ENCODE measurements at places on chromosomes 1 and 21.

DNA sequence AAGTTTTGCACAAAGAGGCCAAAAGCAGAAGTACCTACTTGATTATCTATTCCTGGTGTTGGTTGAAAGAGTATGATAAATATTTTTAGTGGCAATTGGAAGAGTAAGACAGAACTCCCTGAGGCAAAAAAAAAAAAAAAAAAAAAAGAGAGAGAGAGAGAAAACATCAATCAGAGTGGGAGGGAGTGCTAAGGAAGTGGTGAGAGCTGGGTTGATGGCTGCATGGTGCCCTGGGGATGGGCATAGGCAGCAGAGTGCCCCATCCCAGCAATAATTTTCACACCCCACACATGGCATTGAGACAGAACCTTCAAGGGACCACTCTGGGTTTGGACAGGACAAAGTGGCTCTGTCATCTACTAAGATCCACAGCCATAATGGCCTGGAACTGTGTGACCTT lies 59.4 kb upstream of the FAM20B start:
- DNase-seq: no peak

DNA sequence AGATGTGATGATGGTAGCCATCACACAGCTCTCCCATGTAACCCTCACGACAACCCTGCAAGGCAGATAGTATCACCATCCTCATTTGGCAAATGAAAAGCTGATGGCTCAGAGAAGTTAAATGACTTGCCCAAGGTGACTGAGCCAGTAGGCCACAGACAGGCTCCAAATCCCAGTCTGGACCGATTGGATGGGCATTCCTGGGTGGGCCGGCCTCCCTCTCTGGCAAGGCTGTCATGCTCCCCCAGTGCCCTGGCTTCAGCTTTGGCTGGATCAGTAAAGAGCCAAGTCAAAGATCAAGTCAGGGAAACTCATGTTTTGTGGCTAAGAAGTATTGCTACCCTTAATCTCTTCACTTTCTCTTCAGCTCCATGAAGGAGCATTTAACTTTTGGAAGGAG lies 41.2 kb downstream of the CDCP2 start:
- DNase-seq: no peak

- no peak for DNase-seq
These were observed 118.6 kb downstream of the AKT3 start for GRCh38 chr1:243731301-243731891.

DNA sequence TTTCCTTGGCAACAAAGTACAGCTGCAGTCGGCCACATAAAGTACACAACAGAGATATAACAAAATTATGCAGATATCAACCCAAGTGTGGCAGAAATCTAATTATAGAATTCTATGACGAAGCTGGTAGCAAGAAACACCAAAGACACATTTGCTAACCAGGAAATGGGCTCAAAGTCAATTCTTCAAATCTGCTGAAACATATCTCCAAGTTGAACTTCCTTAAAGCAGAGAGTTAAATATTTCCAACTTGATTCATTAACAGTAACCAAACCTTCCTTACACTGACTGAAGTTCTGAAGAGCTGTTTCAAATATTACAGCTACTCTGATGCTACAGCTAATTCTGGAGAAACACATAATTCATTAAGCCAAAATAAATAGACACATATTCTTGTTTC lies 67.6 kb upstream of the SDC3 start:
- no peak for DNase-seq

- DNase-seq: no peak
These were observed 9.0 kb downstream of the URB1 start for GRCh38 chr21:32383812-32384211.

- no peak for DNase-seq
These were observed 21.3 kb downstream of the KIAA0040 start for GRCh38 chr1:175171036-175171913.

DNA sequence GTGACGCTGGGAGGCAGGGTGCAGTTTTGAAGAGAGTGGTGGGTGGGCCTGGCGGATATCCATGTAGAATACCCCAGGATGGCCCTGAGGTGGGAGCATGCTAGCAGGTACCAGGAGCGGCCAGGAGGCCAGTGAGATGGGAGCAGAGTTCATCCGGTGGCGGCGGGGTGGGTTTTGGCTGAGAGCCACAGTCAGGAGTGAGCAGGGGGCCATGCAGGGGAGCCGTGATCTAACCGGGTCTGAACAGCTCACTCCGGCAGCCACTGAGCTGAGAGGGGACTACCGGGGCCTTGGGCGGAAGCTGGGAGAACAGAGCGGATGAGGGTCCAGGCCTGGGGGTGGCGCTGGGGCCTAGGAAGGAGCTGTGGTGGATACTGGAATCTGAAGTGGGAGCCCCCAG lies 47.6 kb upstream of the LRP8 start:
- DNase-seq: no peak

GRCh38 chr1:110053552-110054428 lies 16.7 kb downstream of the ALX3 start:
- no peak for DNase-seq

- DNase-seq: no peak
These were observed 433.9 kb downstream of the SIPA1L2 start for GRCh38 chr1:232196042-232196441.

DNA sequence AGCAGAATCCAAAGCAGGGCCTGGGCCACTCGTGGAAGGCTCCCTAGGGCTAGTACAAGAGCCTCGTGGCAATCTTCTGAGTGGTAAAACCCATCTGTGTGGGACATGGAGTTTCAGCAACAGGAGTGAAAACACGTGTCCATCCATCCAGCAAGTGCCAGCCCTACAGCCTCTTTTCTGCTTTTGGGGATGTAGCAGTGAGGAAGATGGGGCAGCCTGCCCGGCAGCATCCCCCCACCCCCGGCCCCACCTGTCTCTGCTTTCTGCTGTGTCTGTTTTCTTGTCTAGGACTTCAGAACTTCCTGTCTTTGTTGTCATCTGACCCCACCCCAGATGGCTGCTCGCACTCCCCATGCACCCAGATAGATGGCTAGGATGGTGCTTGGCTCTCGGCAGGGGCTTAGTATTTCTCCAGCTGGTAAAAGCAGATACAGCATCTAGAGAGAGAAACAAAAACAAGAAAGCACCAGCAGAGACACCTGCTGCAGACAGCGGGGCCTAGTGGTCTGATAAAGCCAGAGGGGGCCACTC lies 1.5 kb downstream of the CPTP start:
- no peak for DNase-seq

- DNase-seq: no peak
These were observed 666 bp downstream of the PAFAH2 start for GRCh38 chr1:25996966-25997827.

GRCh38 chr1:160823296-160823695 lies 27.3 kb downstream of the LY9 start:
- DNase-seq: no peak

- no peak for DNase-seq
These were observed 25.5 kb downstream of the ZC3H11B start for GRCh38 chr1:219587401-219587800.

DNA sequence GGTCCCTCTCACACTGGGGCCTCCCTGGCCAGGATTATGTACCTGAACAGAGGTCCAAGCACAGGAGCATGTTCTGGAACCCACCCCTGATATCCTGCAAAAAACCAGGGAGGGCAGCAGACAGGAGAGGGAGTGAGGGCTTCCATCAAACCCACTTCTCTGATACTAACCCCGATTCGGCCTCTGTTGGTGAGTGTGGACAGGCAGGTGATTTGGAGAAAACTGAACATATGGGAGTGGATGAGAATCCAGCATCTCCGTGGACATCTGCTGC lies 215.3 kb downstream of the MATN1 start:
- no peak for DNase-seq

GRCh38 chr1:64508629-64509028 lies 38.7 kb downstream of the CACHD1 start:
- DNase-seq: no peak

GRCh38 chr1:34167389-34167788 lies 2.4 kb upstream of the CSMD2 start:
- DNase-seq: no peak

DNA sequence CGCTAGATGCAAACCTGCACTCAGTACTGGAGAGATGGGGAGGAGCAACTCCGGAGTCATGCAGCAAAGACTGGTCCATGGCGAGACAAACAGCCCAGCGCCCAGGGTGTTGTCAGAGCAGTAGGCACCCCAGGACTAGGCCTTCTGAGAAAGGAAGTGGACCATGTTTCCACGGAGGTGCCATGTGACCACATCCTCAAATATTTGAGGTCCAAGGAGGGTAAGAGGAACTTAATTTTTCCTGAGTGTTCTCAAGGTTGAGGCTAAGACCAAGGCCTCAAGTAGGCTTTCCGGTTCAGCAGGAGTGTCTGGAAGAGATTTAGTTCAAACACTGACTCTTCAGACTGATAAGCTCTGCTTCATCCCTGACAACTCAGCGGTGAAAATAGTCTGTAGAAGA lies 186.2 kb downstream of the RHOU start:
- no peak for DNase-seq

DNA sequence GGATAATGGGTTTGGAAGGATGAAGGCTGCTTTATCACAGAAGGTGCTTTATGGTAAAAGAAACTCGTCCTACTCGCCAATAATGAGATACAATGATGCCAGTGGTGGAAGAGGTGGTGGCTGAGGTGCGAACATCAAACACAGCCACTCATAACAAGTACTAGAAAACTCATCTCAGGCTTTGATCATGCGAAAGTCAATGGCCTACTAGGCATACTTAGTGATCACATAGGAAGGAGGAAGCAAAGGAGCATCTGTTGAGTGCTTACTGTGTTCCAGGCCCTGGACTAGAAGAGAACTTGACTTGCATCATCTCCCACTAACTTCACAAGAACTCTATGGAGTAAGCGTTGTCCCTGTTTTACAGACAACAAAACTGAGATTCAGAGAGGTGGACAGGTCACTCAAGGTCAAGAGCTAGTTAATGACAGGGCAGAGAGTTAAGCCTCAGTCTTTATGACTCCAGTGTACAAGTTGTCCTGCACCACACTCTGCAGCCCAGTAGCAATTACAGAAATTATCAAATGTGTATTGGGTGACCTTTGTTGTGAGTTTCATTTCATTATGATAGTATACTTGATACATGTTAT lies 33.6 kb downstream of the RUNX1 start:
- no peak for DNase-seq

- DNase-seq: no peak
These were observed 6.8 kb downstream of the RRAGC start for GRCh38 chr1:38852780-38853179.

Measured in AG09319 (cell line).